ENCODE measurements at places on chromosomes 4 and X. TPM values are rescaled to one million over a fixed set of nuclear protein-coding genes. Genes with fewer than 3 reads are reported as not detected.

DNA sequence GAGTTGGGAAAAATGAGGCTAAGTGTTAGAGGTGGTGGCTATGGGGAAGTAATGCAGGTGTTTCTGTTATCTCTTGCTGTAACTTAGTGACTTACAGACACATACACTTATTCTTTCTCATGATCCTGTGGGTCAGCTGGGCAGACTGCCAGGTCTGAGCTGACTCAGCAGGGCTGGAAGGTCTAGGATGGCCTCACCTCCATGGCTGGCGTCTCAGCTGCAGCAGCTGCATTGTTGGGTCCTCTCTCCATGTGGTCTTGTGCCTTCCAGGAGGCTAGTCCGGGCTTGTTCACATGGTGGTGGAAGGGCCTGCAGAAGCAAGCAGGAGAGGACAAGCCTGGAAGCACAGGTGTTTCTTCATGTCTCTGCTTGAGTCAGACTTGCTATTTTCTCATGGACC lies 172.7 kb downstream of the NHS start:
- DNase-seq, result no peak

DNA sequence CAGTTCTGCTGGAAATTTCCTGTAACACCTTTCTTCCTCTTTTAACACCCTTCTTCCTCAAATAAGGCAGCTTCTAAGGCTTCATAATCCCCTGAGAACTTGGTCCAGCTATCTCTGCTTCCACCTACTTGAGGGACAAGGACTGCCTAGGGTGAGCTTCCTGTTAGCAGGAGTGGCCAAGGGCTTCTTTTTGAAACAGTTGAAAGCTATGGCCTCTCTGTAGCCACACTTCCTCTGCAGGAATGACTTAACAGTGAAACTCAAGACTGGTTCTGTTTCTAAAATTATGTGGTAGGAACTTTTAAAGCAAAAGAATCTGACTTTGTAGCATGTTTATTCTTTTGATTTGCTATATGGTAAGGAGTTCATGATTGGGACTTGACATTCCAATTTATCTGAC lies 108.5 kb upstream of the WDR1 start:
- DNase-seq, result no peak

DNA sequence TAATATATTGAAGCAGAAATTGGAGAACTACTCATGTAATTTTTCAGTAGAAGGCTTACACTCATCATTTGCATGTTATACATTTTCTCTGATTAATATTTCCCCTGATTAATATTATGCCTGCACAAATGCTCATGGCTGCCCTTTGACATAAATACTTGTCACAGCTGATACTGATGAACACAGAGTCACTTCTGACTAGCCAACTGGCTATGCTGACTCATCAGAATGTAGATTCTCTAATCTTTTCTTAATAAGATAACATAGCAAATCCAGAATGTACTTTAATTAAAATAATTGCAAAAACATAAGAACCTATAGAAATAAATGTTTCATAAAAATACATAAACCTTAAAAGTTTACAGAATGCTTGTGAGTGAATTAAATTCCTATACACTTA lies 52.4 kb upstream of the C4orf54 start:
- no peak for DNase-seq

- DNase-seq, result no peak
Measured at GRCh38 chr4:22695917-22696316, 3.2 kb downstream of the GBA3 start.

- no peak for DNase-seq
Measured at GRCh38 chrX:27840881-27841280, 33.1 kb downstream of the MAGEB10 start.

DNA sequence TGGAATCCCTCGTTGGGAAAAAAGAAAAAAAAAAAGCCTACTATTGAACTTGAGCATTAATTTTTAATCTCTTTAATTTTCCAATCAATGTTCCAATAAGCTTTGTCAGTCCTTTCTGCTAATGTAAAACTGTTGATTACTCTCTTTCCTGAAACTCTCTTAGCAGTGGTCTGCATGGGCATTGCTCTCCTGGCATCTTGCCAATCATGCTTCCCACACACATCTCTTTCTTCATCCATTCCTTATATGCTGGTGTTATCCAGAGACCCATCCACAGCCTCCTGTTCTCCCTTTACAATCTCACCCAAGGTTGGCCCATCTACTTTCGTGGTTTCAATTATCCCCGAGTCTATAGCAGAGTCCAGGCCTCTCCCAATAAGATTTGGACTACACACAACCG lies 31.8 kb upstream of the KCNE5 start:
- DNase-seq, result no peak

- DNase-seq, result no peak
Measured at GRCh38 chrX:71439896-71440295, 73.7 kb downstream of the TAF1 start.

DNA sequence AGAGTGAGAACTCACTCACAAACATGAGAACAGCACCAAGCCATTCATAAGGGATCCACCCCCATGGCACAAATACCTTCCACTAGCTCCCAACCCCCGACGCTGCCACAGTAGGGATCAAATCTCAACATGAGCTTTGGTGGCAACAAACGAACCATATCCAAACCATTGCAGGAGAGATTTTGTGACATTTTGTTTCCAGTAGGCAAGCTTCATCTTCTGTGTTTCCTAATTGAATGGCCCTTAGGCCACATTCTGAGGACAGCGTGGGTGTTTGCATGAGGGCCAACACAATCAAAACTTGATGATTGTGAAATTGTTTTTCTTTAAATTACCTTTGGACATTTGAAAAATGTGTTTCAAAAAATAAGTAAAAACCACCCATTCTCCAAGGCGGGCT lies 102.6 kb upstream of the LNX1 start:
- no peak for DNase-seq

- no peak for DNase-seq
Measured at GRCh38 chr4:55030589-55030988, 94.8 kb downstream of the KDR start.

DNA sequence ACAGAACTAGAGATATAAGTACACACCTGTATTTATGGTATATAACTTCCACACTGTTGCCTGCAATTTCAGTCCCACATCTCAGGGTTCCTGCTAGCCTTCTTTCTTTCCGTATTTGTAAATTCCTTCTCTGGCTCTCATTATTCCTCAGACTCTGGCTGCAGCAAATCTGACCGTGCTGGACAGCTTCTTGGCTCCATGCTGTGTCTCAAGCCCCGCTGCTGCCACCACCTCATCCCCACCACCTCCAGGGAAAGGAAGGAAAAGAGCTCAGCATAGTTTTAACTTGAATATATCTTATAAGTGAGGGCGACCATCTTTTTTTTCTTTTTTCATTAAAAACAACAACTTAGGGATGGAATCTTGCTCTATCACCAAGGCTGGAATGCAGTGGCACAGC lies 155.6 kb upstream of the CXCL13 start:
- DNase-seq, result no peak

Gene HS3ST1
- total RNA-seq, result 6.2 TPM
